ENCODE measurements at places on chromosomes 13 and 19. TPM values are rescaled to one million over a fixed set of nuclear protein-coding genes. Genes with fewer than 3 reads are reported as not detected.

The MAST1 gene
- total RNA-seq, result 1.2 TPM

The KLC3 gene
- not detected for total RNA-seq

The ADGRL1 gene
- total RNA-seq, result 8.5 TPM

The ZNF729 gene
- total RNA-seq, result not detected

- DNase-seq, result no peak
These were observed 1292.4 kb upstream of the MIR17HG start for GRCh38 chr13:90055121-90055520.

- DNase-seq, result no peak
These were observed 28.8 kb downstream of the LSM14A start for GRCh38 chr19:34201133-34201532.

GRCh38 chr13:35500144-35500543 lies 23.7 kb upstream of the MAB21L1 start:
- DNase-seq, result no peak

DNA sequence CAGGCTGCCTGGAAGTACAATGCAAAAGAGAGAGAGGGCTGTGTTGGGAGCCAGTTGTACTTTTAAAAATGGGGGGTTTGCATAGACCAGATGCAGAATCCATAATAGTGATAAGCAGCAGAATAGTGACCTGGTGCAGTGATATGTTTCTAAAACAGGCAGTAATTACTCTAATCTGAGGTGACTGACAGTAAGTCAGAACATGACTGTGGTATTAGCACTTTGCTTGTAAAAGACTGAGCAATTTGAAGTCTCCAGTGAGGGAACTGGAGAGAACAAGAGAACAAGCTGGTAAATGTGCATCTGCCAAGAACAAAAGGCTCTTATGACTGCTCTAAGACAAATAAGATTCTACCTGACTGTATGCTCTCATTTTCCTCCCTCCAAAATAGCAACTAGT lies 383.4 kb downstream of the ITGBL1 start:
- DNase-seq, result no peak

GRCh38 chr19:28288572-28289264 lies 924.2 kb downstream of the UQCRFS1 start:
- DNase-seq, result no peak

DNA sequence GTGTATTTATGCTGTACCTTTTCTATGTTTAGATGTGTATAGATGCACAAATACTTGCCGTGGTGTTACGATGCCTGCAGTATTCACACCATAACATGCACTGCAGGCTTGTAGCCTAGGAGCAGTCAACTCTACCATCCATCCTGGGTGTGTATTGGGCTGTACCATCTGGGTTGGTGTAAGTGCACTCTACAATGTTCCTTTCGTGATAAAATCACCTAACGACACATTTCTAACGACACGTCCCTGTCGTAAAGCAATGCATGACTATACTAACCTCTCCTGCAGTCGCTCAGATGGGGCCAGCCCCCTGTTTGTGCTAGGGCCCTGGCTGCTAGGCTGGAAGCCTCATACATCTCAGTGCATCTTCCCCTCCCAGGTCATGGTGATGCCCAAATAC lies 18.4 kb downstream of the CD177 start:
- DNase-seq, result no peak

DNA sequence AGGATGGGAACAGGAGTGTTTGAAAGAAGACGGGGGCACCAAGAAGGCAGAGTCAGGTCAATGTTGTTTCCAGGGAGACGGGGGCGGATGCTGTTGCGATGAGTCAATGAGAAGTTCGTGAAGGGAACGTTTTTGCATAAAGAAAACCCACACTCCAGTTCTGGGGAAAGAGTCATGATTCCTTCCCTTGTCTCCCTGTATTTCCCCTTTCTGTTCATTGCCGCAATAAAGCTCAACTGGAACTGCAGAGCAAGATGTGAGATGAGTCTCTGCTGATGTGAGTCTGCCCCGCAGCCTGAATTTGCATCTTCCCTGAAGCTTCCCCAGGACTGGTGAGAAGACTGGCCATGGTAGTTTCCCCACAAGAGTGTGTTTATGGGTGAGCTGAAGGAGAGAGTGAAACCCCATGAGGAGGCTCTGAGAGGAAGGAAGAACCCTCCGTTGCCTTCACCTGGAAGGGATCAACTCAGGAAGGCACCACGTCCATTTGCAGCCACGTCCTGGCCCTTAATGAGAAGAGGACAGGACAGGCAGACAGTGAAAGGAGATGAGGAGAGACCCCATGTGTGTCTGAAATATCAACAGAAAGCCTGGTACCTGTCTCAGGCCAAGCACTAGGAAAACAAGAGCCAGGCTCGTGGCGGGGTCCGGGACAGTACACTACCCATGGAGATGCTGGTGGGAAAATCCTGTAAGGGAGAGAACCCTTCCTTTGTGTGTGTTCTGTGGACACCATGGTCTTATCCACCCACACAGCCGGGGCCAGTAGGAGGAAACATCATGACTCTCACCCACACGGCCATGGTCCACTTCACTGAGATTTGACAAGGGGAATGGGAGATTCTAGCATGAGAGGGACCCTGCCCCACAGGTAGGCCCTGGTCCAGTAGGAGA lies 13.7 kb downstream of the LILRA1 start:
- no peak for DNase-seq

GRCh38 chr19:49374665-49375434 lies 11.2 kb downstream of the DKKL1 start:
- no peak for DNase-seq
